Dermis blood vessel endothelial cell (primary cell): ENCODE measurements at places on chromosomes 2 and 18.
A peak's percentile ranks its signal among the peaks of the same experiment; 100 is the strongest.

GRCh38 chr2:118059919-118060478, 28.3 kb upstream of the INSIG2 start:
- no peak for DNase-seq

- no peak for DNase-seq
Measured at GRCh38 chr18:31273812-31274527, 44.0 kb upstream of the DSG1 start.

DNA sequence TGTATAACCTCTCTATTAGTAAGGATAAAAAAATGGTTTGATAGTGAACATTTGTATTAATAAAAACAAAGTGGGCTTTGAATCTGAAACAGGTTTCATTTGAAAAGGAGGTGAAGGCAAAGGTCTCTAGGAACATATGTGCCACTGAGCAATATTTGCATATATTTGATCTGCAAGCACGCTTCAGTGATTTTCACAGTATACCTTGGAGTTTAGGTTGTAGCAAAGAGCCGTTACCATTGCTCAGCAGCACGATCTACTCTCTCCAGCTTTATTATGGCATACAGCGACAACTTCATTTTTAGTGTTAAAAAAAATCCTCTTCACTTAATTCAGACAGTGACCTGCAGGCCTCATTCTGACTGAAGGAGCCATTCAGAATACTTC, 75.8 kb upstream of the ZEB2 start:
- no peak for DNase-seq

- DNase-seq: no peak
Measured at GRCh38 chr2:147689220-147689909, 155.5 kb upstream of the ACVR2A start.

- DNase-seq: no peak
Measured at GRCh38 chr2:100548771-100549170, 14.0 kb upstream of the PDCL3 start.

DNA sequence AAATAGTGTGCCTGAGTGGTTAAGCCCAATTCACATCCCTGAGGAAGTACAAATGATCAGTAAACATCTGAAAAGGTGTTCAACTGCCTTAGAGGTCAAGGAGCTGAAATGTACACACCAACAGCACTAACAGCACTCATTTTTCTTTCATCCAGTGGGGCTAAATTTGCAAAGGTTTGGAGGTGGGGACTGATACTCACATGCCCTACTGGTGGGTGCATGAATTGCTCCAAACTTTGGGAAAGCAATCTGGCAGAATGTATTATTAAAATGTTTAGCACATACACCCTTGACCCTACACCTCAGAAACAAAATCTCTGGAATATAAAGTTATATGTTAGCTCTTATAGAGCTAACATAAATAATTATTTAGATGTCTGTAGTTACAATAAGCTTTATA, 19.0 kb upstream of the FAM178B start:
- peak; percentile 10 for DNase-seq

DNA sequence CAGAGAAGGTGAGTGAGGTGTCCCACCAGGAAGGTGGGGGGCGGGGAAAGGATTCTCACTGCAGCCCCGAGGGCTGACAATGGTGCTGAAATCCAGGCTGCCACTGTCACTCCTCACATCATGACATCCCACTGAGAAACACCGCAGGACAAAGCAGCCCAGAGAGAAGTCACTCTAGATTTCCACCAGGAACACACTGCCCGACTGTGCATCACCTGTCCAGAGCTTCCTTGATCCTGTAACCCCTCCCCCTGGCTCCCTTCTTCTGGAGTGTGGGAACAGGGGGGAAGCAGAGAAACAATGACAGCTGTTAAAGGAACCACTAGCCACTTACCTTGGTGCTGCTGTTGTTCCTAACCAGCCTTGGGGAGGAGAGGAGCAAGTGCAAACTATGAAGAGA, 69.9 kb downstream of the MRO start:
- DNase-seq: no peak
